ENCODE measurements at places on chromosomes 12 and 14.

GRCh38 chr14:91613459-91614112 lies 103.5 kb upstream of the PPP4R3A start:
- DNase-seq, result no peak

DNA sequence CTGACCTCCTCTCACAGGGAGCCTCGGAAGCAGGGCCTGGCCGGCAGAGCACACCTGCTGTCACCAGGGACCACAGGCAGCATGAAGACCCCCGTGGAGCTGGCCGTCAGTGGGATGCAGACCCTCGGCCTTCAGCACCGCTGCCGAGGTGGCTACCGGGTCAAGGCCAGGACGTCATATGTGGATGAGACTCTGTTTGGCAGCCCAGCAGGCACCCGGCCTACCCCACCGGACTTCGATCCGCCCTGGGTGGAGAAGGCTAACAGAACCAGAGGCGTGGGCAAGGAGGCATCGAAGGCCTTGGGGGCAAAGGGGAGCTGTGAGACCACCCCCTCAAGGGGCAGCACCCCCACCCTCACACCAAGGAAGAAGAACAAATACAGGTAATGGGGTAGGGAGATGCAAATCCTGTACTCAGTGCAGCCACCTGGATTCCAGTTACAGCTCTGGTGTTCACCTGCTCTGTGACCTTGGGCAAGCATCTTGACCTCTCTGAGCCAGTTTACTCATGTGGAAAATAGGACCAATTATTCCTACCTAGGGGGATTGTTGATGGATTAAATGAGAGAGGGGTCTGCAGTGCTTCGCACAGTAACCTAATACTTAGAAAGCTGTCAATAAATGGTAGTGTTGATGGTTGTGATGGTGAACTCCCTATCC lies 1.3 kb downstream of the RITA1 start:
- DNase-seq, result no peak

DNA sequence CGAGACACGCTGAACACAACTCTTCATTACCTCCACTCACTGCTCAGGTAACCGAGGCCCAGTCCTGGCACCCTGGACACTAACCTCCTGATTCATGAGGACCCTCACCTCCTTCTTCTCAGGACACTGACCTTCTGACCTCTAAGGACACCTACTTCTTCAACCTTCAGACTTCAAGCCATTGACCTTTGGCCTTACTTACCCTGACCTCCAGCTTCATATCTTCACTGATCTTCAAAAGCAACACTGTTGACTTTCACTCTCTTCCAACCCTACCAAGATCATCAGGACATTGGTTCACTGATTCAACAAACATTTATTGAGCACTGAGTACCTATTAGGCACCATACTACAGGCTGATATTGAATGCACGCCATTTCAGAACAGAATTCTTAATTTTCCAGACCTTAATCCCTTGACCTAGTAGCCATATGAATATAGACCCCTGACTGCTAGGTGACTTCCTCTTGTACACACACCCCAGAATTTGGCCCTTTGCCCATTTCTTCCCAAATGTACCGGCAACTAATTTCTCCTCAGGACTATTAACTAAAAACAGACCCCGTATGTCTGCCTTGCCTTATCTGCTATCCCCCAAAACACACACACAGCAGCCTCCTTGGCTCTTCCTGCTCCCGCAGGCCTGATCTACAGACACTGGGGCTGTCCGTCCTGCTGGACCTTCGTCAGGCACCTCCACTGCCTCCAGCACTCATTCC lies 5.8 kb downstream of the ARHGEF40 start:
- no peak for DNase-seq

DNA sequence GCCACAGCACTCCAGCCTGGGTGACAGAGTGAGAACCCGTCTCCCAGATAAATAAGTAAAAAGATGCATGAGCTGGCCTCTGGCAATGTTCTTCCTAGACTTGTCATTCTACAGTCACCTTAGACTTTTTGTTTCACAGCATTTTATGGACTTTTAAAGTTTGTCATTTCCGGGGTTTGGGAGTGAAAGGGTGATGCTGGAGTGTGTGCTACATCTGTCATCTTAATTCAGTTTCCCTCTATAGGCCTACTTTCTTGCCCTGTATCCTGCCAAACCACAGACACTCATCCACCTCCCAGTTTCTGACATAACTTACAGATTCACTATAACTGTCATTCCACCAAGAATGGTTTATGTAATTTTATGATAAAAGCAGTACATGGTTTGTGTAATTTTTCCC lies 166.7 kb upstream of the PARP11 start:
- DNase-seq, result no peak

DNA sequence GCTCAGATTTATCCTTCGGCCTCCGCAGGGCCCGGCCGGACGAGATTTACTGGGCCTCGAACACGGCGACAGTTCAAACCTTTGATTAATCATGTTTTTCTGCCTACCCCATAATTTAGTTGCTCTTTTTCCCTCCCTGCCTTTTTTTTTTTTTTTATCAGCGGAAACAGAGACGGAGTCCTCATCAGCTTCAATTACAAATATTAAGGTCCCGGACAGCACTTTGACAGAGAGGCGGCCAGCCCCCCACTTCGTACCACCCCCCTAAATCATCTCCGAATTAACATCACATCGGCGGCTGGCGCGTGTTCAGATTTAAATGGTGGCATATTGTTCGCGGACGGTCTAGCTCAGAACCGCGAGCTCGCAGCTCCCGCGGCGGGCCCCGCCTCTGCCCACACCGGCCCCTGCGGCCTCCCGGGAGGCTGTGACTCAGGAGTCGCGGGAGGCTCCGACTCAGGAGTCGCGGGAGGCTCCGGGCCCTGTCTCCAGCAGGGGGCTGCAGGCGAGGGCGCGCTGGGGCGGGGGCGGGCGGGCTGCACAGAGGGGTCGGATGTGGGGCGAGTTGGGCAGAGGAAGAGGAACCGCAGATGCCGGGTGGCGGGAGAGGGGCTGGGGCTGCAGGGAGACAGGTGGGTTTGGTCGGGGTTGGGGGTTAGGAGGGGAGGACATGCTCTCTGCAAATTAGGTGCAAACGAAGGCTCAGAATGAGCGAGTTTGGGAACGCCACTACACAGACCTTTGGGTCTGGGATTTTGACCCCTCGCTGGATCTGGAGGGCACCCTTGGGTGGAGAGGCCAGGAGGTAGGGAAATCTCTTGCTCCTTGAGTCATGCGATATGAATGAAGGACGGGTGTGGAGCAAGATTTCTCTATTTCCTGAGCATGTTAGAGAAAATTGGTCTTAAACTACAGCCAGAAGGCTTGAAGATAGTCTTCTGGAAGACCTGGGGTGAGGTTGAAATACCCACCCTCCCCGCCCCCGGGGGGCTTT lies 19.6 kb upstream of the ATP5MC2 start:
- peak; percentile 82 for DNase-seq

GRCh38 chr12:22866406-22866805 lies 241.4 kb downstream of the ETNK1 start:
- DNase-seq, result no peak

- peak; percentile 21 for DNase-seq
Observed at GRCh38 chr12:71220260-71220659, 62.5 kb upstream of the TSPAN8 start.

DNA sequence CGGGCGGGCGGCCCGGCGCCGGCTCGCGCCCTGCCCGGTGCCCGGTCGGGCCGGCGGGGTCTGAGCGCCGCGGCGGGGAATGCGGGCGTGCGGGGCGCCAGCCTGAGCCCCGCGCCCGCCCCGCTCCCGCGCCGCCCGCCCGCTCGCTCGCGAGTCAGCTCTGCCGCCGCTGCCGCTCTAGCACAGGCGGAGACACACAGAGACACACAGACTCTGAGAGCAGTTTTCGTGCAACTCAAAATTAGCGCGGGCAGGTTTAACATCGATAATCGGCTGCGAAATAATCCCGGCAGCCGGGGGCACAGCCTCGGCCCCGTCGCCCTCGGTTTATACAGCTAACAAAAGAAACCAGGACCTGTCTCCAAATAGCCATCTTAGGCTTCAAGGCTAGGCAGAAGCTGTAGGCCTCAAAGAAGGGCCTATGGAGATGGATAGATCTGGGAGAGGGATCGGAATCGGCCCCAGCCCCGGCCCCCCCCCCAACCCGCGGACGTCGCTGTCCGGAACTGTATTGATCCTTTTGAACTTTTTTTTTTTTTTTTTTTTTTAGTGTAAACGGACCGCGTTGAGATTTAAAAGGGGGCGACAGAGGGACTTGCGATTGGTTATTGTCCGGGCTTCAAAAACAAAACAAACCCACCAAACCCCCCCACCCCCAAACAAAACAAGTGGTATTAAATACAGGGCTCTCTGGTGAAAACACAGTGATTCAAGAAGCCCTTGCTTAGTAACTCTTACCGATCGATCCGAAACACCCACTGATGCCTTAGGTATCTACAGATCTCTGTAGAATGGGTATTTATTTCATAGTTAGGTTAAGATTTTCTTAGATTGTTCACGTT lies 1.1 kb downstream of the ARID2 start:
- peak; percentile 76 for DNase-seq

- no peak for DNase-seq
Observed at GRCh38 chr12:130768120-130768519, 52.0 kb upstream of the RIMBP2 start.

GRCh38 chr12:30726647-30727046 lies 28.1 kb downstream of the CAPRIN2 start:
- no peak for DNase-seq

DNA sequence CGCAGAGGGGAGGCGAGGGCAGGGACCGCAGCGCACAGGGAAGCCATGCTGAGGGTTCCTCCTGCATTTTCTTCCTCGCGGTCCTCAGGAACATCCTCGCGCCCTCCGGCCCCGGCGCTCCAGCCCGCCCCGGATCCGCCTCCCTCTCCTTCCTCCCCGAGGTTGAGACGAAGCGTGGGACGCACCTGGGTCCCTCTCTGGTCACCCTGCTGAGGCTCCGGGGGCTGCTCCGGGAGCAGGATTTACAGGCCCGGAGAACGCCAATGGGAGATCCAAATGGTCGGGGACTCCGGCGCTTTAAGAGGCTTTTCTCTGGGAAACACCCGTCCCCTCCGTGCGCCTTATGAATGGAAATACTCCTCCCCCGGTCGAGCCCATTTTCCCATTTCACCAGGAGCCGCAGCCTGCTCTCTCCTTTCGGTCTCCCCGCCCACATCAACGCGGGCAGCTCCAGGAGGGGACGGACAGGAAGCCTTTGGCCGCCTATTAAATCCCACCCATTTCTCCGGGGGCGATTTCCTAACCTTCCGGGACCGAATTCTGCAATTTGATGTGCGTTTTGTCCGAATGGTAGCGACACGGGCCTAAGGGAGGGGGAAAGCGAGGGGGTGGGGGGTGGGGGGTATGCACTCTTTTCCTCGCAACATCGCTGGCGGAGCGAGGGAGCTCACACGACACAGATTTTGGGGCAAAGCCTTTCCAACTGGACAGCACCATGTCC lies at the start of gene UNC79:
TSS of gene UNC79 (plus strand) at position 625 of the 721 bp plus-strand sequence. CDS start at position 716, 91 bp downstream.
- DNase-seq, result peak; percentile 85

DNA sequence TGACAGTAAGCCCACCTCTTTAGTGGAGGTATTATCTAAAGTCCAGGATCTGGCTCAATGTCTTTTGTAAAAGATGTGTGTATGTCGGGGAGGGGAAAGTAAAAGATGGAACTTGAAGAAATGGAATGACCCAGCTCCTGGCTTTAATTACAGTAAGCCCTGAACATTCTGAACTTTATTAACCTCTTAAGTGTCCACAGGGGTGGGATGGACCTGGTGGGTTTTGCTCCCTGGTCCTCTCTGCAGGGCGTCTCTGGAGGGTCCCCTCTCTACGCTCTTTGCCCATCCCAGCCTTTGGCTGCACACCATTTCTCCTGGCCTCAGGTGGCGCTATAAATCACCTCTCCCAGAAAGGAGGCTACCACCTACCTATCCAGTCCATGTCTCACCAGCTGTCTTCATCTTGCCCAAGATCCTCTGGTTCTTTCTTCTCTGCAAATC lies 3.7 kb upstream of the CISTR start:
- no peak for DNase-seq

GRCh38 chr12:104501115-104501514 lies 44.4 kb downstream of the CHST11 start:
- no peak for DNase-seq

- no peak for DNase-seq
Observed at GRCh38 chr12:106110626-106111300, 28.0 kb downstream of the NUAK1 start.

- peak; percentile 58 for DNase-seq
Observed at GRCh38 chr12:129657179-129657578, 246.6 kb downstream of the TMEM132D start.

DNA sequence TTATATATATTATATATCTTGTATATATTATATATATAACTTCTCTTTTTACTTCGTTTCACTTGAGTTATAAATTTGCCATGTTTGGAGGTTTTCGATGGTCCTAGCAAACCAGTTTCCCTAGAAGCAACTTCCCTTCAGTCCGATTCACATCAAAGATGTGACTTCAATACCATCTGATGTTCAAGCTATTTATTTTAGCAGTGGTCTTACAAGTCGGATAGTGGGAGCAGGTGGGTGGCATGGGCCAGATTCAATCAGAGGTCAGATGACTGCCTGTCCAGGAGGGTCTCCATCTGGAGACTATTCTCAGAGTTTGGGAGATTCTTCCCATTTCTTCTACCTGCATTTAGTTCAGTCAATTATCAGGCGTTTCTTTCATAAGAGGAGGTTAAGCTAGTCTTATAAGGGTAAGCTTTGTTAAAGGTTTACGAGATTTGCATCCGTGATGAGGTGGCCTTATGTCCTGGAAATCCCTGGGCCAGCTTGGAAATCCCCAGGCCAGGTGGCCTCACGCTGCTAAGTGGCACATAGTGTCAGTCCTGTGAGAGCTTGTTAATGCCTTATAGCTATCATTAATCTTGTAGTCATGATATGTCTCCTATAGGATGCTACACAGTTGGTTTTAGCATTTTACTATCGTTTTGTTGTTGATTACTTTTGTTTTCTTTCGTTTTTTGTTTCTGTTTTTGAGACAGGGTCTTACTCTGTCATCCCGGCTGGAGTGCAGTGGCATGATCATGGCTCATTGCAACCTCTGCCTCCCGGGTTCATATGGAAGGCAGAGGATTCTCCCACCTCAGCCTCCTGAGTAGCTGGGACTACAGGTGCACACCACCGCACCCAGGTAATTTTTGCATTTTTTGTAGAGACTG lies 145.8 kb downstream of the BICD1 start:
- peak; percentile 70 for DNase-seq

GRCh38 chr12:89645434-89645833 lies 63.2 kb downstream of the ATP2B1 start:
- DNase-seq, result no peak

Data from neural progenitor cell (in vitro differentiated cells).